Stimulated activated CD4-positive, alpha-beta T cell treated with anti-CD3 and anti-CD28 coated beads, Interleukin-12 subunit alpha, Interleukin-12 subunit beta, amount 100 ng/mL, for 48 hours (primary cell): ENCODE measurements at places on chromosomes 7 and 10.

DNA sequence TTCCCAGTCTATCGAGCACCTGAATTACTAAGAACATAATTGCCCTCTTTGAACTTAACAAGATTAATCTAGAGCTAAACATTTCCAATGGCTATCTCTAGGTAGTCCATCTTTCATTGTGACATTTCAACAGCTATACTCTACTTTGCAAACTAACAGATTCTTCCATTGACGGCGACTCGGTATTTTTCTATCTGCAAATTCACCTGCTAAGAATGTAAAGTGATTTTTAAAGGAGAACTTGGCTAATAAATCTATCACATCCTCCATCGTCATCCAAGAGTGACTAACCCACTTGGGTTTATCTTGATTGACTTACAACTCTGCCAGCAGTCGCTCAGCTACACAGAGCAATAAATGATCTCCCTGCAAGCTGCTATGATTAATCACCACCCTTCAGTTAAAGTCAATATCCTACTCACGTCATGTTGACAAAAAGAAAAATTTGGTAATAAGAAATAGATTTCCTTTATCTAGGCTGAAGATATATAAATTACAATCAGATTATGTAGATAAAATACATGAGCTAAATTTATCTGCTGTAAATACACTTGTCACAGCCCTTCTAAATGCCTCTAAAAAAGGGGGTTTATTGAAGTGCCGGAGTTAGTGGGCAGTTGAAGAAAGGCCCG lies 99.5 kb downstream of the SFMBT2 start:
- DNase-seq = no peak

DNA sequence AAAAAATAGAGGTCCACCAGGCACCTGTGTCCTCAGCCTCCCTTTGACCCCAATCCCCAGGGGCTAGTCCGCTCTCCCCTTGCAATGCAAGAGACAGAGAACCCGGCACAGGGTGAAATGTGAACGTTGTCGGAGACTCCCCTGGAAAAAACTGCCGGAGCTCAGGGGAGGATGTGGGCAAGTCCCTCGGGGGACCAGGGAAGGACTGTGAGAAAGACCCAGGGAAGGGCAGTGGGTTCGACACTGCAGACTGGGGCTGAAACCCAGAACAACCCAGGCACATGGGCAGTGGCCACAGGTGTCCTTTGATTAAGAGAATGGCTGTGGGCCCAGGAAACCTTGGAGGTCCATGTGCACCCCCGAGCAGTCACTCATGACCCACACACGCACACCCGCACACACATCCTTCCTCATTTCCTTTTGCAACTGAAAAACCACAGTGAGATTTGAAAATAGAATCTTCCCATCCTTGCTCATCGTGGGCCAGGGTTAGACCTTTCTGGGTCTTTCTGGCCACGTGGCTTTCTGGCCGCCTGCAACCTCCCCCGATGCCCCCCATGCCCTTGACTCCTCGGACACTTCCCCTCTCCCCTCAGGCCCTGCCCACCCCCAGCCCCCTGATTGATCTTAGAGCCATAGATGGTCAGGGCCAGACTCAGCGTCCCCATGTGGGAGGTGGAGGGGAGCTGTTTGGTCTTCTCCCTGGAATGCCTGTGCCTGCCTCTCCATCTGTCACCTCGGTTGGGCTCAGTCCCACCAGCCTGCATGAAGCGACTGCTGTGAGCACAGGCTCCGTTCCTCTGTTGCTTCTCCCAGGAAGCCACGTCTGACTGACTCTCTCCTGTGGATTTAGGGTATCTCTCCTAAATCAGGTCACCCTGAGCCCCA lies 7.9 kb downstream of the LAT2 start:
- no peak for DNase-seq

DNA sequence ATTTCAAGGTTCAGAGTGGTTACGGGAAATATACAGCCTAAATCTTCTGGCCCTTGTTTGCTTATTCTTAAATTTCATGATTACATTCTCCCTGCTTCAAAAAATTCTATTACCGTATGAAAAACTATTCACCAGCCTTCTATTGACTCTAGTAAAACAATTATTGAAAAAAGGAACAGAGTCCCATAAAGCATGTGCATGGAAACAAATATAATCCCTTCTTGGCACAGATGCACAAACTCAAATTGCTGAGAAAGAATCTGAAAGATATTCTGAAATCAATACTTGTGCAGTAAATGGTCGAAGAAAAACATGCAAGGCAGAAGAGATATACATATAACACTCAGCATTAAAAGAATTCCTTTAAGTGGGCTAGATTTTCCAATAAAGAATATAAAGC lies 83.6 kb downstream of the LRRN3 start:
- no peak for DNase-seq

DNA sequence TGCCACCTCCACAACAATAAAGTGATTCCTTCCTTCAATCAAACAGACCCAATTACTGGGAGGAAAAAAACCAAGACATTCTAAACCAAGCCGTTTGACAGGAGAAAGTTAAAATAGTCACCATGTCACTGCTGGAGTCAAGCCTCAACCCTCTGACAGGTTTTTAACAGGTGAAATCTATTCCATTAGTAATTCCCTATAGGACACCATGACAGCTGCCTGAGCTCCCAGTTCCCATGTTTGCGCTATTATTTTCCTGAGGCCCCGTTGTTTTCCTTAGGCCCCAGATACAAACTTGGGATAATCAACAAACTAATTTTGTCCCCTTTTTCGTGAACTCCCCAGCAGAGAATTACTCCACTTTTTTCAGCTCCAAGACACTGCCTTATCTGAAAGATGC lies 113.9 kb downstream of the ARL5B start:
- DNase-seq = no peak

DNA sequence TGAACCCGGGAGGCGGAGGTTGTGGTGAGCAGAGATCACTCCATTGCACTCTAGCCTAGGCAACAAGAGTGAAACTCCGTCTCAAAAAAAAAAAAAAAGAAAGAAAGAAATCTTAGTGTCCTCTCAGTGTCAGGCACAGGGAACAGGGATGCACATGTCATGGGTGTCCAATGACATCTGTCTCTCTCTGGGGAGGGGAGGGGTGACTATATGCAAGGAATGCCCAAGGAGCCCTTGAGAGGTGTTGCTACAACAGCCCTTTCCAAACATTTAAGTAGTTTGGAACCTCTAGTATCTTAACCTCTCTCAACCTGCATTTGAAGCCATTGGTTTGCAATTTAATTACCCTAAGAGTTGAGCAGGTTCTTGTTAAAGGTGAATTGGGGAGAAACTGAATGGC lies 28.9 kb downstream of the PDLIM1 start:
- DNase-seq = no peak

GRCh38 chr7:129728875-129729467 lies 117.5 kb downstream of the NRF1 start:
- no peak for DNase-seq

- DNase-seq = no peak
These were observed 61.2 kb downstream of the KLF6 start for GRCh38 chr10:3723766-3724165.

DNA sequence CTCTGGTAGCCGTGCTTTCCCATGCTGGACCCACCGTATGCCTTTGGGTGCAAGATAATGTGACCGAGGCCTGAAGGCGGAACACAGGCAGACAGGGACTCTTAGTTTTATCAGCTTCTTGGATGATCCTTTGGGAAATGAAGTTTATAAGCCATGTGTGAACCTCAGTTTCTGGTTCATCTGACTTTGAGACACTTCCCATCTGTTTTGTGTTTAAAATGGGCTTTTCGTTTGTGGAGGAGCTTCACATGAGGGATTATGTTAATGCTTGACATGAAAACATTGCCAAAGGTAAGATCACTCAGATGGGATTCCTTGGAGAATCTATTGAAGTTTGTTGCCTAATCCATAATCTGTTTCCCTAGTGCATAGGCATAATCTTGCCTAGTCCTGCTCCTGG lies 249.8 kb upstream of the LYZL1 start:
- DNase-seq = no peak

- DNase-seq = no peak
These were observed 89.2 kb upstream of the BMPER start for GRCh38 chr7:33816106-33816505.

DNA sequence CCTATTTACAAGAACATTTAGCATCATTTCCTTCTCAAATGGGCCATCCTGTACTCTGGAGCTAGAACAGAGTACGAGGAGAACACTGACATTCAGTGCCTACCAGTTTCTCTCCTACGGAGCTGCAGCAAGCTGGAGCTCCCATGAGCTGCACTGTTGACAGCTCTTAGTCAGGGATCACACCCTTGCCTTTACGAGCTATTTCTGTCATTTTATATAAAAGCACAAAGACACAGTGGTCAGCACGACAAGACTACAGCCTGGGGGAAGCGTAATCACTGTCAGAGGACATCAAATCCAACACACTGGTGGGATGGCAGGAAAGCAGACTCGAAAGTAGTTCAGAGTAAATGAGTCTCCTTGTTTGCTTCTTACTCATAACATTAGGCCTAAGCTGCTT lies 2.7 kb downstream of the CDCA7L start:
- DNase-seq = no peak

GRCh38 chr10:109698882-109699664 lies 224.2 kb downstream of the XPNPEP1 start:
- no peak for DNase-seq

GRCh38 chr10:106540645-106541044 lies 623.9 kb downstream of the SORCS1 start:
- no peak for DNase-seq

GRCh38 chr10:69864321-69864720 lies 62.6 kb downstream of the COL13A1 start:
- no peak for DNase-seq

DNA sequence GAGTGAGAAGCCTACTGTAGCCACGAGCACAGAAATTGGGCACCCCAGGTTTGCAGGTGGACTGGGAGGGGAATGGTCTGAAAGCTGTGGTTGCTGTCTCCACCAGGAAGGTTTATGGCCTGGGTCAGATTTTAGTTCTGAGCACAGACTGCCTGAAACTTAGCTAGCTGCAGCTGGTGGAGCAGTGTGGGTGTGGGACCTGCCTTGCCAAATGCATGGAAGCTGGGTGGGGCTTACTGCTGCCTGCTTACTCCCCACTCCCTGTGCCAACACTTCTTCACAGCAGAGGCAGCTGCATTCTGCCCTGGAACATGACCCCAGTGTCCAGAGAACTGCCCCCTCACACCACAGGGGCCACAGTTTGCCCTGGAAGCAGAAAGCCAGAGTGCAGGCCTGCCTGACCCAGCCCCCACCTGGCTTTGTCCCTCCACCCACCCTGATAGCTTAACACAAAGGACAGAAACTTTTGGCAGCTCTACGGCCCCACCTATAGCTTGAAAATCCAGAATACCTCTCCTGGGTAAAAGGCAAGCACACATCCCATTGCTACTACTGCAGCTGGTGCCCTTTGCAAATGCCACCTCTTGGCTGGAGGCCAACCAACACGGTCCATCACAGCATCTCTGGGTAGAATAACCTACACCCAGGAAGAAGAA lies 281.6 kb downstream of the AGMO start:
- no peak for DNase-seq

- DNase-seq = no peak
These were observed 3.4 kb upstream of the SMARCD3 start for GRCh38 chr7:151251689-151252560.

GRCh38 chr10:79023240-79024162 lies 45.3 kb upstream of the ZMIZ1 start:
- no peak for DNase-seq

GRCh38 chr7:71611986-71612385 lies 480.0 kb downstream of the GALNT17 start:
- DNase-seq = no peak

DNA sequence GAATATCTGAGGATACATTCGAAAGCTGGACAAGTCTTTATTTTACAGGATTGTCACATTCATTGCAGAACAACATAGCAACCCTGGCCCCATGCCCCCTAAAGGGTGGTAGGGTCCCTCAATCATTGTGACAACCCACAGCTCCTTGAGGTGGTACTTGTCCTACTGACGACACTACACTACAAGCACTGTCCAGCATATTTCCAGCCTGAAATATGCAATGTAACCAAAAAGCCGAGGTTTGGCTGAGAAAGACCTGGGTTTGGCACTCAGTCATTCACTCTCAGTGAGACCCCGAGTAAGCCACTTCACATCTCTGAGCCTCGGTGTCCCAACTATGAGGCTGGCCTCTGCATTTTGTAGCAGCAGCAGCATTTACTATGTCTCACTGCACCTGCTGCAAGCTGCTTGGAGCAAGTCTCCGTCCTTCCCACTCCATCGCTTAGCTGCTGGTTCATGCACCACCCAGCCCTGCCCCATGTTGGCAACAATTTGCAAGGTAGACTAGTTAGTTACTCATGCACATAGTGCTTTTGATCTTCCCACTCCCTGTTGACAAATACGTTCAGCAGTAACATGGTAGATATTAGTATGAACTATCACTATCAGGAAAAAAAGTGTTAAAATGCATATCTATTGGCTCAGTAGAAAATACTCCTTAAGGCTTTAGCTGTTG lies 43.6 kb upstream of the TNPO3 start:
- no peak for DNase-seq

- DNase-seq = no peak
These were observed 130.1 kb downstream of the SH3PXD2A start for GRCh38 chr10:103725242-103725641.

- no peak for DNase-seq
These were observed 5.5 kb downstream of the VSTM4 start for GRCh38 chr10:49109669-49110340.

GRCh38 chr10:122164023-122164601 lies 107.0 kb upstream of the BTBD16 start:
- no peak for DNase-seq

DNA sequence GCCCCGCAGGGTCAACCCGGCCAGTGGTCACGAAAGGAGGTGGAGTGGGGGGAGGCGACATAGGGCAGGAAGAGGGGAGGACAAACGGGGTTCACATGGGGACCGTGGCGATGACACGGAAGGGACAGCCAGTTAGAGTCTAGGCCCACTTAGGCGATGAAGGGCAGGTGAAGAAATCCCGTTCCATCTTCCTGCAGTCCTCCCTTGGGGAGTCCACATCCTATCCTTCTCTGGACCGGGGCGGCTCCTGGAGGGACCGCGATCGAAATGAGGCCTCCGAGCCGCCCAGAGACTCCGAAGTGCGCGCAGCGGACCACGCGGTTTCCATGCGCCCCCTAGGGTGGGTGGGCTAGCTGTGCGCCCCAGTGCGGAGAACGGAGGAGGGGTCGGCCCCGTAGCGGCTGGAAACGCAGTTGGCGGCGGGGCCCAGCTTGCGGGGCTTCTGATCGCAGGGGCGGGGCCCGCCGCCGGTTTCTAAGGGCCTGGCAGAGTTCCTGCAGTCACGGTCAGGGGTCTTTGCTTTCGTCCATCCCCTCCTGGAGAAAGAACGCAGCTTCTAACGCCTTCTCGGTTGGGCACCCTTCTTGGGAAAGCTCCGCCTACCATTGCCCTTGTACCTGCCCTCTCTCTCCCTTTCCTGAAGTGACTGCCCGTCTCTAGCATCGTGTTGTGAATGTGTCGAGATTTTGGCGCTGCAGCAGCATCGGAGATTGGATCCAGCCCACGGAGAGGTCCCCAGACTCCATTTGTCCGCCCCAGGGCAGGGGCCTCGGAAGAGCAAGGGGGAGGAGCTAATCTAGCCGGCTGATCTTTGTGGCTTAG lies 17.9 kb upstream of the TMEM225B start:
- peak; percentile 24 for DNase-seq

DNA sequence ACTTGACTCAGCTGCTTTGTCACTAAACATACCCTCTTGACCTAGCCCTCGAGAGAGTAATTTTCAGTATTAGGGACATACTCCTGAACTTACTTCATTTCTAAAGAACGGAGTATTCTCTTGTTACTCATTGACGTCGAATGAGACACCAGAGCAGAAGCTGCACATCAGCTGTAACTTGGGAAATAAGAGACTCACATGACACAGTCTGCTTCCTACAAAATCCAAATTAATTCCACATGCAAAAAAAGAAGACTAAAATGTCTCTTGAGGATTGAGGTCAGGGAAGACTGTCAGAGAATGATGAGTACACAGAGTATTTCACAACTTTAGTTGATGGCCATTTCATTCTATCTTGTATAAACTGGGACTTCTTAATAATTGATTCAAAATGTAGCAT lies 114.7 kb upstream of the EGFR start:
- DNase-seq = no peak
